ENCODE measurements at places on chromosomes 1 and 21.
A peak's percentile ranks its signal among the peaks of the same experiment; 100 is the strongest.

DNA sequence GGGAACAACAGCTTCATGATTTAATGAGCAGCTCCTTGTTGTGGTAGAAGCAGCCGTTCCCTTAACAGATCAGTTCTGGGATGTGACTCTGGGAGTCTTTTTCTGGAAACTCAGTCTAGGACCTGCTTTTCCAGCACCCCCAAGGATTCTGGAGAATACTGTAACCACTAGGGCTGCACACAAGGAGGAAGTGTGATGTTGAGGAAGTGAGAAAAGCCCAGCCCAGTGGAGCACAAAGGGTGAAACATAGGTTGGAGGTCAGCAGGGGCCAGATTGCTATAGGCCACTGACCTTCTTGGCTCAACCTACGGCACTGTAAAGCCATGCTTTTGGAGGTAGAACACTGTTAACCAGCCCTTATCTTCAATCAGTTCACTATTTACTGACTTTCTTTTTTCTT, 10.1 kb upstream of the PLA2G5 start:
- DNase-seq = no peak

GRCh38 chr1:85577419-85578320, 2.9 kb upstream of the CCN1 start:
- peak; percentile 42 for DNase-seq

DNA sequence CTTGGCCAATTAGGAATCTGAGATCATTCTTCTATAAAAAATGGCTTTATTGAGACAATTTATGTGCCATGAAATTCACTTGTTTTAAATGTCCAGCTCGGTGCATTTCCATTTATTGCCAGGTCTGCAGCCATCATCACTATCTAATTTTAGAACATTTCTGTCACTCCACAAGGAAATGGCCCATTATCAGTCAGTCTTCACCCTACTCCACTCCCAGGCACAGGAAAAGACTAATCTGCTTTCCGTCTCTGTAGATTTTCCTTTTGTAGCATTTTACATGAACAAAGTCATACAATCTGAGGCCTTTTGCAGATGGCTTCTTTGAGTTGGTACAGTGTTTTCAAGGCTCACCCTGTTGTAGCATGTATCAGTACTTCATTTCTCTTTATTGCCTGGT, 27.2 kb downstream of the KIF26B start:
- no peak for DNase-seq

DNA sequence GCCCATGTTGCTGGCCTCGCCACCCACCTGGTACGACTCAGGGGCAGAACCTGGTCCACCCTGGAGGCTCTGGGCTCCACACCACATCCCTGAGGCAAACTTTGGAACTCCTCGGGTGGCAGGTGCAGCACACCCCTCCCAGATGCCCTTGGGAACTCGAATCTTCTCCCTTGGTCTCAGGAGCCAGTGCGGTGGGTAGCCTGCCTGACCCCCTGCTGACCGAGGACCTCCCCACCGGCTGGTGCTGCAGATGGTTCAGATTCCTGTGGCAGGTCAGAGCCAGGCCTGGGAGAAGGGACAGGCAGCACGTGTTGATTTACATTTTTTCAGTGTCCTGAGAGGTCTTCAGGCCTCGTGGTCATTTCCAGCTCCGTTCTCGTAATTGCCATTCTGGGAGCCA, 6.3 kb upstream of the CFAP410 start:
- DNase-seq = no peak

GRCh38 chr1:237754627-237755026, 136.1 kb downstream of the ZP4 start:
- no peak for DNase-seq

DNA sequence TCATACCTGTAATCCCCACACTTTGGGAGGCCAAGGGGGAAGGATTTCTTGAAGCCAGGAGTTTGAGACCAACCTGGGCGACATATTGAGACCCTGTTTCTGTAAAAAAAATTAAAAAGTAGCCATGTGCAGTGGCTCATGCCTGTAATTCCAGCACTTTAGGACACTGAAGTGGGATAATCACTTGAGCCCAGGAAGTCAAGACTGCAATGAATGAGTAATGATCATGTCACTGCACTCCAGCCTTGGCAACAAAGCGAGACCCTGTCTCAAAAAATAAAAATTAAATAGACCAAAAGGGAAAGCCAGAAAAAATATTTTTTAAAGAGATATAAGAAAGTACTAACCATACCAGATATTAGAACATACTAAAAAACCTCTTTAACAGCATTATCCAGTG, 44.7 kb upstream of the LYPLAL1 start:
- no peak for DNase-seq

DNA sequence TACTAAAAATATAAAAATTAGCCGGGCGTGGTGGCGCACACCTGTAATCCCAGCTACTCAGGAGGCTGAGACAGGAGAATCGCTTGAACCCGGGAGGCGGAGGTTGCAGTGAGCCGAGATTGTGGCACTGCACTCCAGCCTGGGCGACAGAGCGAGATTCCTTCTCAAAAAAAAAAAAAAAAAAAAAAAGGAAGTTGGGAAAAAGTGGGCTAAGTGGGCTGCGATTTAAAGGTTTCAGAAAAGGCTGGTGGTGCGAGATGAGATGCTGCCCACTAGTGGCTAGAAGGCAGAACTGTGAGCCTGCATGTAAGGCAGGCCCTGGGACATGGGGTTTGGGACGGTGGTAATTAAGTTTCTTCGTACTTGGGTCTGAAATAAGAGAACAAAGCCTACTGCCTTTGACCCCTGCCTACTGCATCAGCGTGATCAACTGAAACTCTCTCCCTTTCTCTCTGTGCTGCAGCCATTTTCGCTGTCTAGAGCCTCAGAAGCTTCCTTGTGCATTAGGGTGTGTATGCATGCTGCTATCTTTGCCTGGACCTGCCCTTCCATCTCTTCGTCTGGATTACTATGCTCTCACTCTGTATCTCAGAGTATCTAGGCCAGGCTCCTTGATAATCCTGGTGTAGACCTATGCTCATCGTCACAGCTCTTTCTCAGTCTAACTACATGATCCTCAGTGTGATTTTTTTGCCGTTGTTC, 12.4 kb downstream of the FMOD start:
- DNase-seq = peak; percentile 77

GRCh38 chr1:85417876-85418275, 47.1 kb downstream of the DDAH1 start:
- DNase-seq = peak; percentile 43

GRCh38 chr1:94738371-94738770, 81.8 kb upstream of the SLC44A3 start:
- no peak for DNase-seq

DNA sequence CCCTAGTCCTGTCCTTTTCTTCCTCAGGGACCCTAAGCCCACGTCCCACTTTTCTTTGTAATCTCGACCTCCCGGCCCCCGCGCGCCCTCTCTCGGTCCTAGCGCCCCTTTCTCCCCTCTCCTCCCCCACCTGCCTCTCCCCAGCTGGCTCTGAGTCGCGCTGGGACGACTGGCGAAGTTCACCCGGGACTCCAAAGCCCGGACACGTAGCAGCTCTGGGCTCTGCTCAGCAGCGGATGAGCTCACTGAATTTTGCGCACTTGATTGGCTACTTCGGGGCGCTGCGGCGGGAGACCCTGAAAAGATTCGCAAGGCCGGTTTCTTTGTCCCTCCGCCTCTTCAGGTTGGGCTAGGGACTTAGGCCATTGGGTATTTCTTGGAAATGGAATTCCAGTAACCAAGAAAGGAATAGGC, 16.3 kb upstream of the ACKR1 start:
- DNase-seq = peak; percentile 52

GRCh38 chr1:193069748-193070385, 10.5 kb downstream of the RO60 start:
- peak; percentile 23 for DNase-seq

- DNase-seq = no peak
Observed at GRCh38 chr1:230865062-230865817, 3.1 kb downstream of the C1orf198 start.

DNA sequence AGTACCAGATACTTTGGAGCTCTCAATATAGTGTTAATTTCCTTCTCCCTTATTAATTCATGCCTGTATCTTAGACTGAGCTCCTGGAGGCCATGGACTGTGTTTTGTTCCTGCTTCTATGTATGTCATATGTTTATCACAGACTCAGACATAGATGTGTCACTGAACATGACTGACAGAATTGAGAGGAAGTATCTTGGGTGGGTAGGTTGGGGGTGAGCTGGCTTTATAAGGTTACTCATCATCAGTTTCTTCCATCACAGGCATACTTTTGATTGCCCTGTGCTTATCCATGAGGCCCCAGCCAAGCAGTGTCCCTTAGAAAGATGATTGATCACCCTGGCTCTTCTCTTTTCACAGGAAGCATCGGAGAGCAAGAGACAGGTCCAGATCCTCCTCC, 5.6 kb upstream of the SH3D21 start:
- peak; percentile 33 for DNase-seq

GRCh38 chr1:156948708-156949107, 28.3 kb downstream of the LRRC71 start:
- no peak for DNase-seq

- DNase-seq = no peak
Observed at GRCh38 chr1:210248341-210248740, 15.7 kb downstream of the SERTAD4 start.

DNA sequence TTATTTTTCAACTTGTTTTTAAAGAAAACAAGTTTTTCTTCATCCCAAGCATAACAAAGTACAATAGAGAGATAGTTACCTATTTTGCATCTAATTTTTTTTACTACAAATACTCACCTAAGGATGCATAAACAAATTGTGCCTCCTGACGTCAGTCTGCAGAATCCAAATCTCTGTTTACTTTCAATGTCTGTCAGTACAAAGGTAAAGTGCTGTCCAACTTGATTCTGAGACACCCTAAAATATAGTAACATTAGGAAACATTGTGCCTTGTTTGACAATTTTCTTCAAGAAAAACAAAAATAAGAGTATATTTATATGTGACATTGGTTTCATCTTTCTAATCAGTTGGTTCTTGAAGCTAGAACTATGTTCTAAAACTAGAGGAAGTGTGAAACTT, 103.4 kb downstream of the DENND1B start:
- DNase-seq = no peak

DNA sequence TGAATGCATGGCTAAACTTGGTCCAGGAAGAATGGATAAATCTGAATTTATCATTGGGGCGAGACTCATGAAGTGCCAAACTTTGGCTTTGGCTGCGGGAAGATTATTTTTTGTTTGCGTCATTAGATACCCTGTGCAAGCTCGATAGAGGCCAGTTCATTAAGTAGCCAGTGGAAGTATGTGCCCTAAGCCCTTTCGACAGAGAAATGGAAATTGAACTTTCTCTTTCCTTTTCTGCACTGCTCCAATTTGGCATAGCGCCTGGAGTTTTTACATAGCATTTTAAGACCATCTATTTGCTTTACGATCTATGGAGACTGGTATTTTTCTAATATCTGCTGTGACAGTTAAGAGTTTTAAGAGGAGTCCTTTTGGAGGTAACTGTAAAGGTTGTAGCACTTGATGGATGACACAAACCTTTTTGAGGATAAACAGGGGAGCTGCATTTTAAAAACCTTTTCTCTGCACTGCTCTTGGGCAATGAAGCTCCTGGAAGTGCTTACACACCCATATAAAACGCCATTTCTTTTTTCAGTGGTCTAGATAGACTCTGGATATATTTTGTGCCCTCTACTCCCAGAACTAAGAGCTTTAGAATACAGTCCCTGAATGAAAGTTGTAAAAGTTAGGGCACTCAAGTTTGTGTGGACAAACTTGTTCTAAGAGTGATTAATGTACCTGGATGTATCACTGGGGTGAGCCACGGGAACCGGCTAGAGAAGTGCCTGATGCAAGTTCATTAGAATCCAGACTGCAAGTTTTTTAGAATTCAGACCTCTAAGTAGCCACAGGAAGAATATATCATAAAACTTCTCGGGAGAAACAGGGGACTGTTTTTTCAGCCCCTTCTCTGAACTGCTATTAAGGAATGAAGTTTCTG, 41.3 kb upstream of the CFHR3 start:
- no peak for DNase-seq

DNA sequence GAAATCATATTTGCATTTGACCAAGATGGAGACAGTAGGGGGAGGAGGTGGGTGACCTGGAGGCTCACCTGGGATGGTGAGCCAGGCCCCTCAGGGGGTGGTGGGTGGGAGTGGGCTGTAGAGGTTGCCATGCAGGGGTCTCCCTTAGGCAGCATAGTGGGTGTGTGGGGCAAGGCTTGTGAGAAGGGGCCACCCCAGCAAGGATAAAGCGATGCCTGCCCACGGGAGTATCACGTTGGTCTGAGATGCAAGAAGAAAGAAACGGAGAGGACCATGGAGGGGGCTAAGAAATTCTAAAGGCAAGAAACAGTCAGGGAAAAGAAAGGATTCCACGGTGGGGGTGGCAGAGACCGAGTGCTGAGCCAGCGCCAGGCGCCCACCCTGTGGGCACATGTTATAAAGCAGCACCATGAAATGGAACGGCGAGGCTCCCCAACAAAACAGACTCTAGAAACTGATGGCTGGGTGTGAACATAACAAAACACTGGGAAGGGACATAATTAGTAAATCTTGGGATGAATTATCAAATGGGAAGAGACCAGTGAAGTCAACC, 11.7 kb upstream of the C2CD2 start:
- DNase-seq = no peak

DNA sequence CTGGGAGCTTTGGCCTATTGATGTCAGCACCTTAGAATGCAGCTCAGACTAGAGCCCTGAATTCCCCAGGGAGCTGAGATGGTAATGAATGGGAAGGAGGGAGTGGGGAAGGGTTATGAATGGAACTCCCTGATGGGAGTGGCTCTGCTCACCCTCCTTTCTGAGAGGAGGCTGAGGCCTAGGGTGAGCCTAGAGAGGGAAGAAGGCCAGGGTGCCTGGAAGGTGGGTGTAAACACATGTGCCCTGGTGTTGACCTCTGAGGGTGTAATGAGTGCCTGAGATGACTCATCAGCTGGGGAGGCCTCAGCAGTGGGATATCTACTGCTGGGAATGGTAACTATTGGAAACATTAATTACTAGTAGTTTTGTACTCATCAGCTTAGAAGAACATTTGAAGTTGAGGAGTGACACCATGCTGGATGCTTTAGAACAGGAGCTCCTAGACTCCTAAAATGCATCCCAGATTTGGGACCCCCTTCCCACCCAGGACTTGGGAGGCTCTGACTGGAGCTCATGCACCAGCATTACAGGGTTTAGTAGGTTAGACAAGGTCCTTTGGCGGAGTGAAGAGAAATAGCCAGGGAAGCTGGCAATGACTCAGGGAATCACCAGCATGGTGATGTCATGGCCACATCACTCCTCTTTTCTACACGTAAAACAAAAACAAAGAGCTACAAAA, 16.0 kb upstream of the PIGV start:
- DNase-seq = no peak

Measured in common myeloid progenitor, CD34-positive (primary cell).